ENCODE measurements at places on chromosomes 7 and 10. TPM values are rescaled to one million over a fixed set of nuclear protein-coding genes. Genes with fewer than 3 reads are reported as not detected.

The CPED1 gene
- total RNA-seq = 67.7 TPM

The CHST3 gene
- 1.1 TPM for total RNA-seq

The PCLO gene
- total RNA-seq = 16.5 TPM

The GHRHR gene
- not detected for total RNA-seq

The LRMDA gene
- total RNA-seq = 10.3 TPM

The NPFFR1 gene
- 0.06 TPM for total RNA-seq

The PILRA gene
- total RNA-seq = 4.2 TPM

- no peak for DNase-seq
Measured at GRCh38 chr7:137957887-137958286, 44.0 kb downstream of the CREB3L2 start.

DNA sequence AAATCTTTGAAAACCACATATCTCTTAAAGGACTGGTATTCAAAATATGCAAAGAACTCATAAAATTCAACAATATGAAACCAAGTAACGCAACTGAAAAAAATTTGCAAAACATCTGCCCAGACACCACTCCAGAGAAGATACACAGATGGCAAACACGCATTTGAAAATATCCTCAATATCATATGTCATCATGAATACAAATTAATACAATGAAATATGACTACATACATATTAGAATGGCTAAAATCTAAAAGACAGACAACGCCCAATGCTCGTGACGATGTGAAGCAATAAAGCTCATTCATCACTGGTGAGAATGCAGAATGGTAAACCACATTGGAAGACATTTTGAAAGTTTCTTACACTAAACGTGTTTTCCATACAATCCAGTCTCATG is 770.1 kb upstream of the CELF2 start:
- DNase-seq = no peak

DNA sequence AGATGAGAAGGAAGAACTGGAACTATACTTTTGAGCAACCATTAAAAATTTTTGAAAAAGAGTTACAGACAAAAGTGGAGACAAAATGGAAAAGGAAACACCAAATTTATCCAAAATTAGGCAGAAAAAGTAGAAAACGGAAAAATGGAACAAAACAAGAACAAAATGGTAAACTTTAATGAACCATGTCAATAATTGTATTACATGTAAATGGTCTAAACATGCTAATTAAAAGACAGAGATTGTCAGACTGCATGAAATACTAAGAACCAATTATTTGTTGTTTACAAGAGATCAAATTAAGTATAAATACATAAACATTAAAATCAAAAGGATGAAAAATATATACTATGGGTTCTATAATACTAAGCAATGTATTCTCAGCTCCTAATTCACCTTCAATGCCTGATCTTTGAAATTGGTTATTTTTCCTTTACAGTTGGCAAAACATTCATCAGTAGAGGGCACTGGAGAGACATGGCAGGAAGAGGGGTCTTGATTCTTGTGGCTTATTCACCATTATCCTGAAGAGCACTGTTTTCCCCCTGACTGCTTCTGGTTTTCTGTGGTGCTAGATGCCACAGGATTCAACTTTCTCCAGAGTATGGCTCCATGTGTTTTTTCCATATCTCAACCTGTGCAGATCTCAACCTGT is 124.9 kb downstream of the ELFN1 start:
- no peak for DNase-seq

- DNase-seq = no peak
Measured at GRCh38 chr7:110827287-110827855, 263.6 kb upstream of the LRRN3 start.

DNA sequence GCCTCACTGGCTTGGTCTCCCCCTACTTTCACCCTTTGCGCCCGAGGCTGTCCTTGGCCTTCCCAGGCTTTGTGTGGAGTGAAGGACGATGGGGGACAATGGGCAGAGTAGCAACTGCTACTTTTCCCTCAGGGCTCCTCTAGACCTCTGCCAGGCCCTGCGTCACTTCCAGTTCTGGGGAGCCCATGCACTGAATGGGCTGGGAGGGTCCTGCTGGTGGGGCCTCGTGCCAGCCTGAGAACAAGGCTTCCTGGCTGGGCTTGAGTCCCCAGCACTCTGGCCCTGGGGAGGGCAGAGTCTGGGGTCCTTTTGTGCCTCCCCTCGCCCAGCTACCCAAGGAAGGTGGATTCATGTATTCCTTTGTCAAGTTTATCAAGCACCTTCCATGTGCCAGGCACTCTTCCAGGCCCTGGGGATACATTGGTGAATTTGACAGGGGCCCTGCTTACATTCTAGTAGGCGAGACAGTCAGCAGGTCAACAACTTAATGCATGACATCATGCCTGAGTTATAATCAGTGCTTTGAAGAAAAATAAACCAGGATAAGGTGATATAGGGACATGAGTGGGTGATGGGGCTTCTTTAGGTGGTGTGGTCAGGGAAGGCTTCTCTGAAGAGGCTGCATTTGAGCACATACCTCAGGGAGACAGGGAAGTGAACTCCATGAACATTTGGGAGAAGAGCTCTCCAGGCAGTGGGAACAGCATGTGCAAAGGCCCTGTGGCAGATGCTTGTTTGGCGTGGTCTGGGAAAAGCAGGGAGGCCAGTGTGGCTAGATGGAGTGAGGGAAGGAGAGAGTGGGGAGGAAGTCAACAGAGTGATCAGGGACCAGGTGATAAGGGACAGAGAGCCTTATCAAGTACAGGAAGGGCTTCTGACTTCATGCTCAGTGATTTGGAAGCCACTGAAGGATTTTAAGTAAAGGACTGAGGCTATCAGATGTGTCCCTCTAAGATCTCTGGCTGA is 14.1 kb downstream of the ZMIZ1 start:
- no peak for DNase-seq

DNA sequence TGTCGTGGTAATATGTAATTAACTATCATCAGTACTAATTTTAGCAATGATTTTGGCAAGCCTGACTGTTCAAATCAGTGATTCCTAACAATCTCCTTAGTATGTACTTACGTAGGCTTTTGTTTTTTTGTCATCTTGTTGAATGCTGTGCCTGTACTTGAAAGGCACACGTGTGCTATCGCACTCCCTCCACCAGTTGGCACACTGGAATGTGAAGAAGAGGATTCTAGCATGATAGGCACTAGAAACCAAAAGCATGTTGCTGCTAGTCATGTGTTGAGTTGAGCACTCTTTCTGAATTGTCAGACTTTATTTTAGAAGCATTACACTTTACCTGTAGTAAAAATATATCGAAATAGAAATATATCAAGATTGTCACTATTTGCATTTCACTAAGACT is 59.1 kb downstream of the TASOR2 start:
- no peak for DNase-seq

DNA sequence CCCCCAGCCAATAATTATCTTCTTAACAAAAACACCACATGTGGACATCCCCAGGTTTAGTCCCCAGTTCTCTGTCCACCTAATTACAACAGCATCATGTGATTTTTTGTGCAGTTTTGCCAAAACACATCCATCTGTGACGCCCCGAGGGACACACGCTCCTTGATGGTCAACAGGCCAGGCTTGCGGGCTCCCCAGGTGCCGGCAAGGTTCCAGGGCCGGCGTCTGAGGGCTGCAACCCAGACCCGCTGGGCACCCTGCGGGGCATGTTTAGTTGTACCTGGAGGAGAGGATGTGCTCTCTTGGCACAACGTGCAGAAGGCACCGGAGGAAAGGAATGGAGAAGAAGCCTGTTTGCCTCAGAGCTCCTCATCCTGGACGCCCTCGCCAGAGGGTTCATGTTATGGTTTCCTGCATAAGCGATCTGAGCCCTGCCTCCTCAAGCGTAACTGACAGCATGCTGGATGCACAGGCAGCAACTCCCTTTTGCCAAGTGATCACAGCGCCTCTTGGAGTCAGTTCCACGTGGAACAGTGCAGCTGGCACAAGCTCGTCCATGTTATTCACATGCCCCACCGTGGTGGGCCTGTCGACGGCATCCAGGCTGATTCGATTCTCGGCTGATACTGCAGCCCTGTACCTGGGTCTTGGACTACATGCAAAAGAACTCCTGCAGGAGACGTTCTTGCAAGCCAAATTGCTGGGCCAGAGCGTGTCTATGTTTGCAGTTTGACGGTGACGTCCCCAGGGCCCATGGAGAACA is 41.6 kb downstream of the JAKMIP3 start:
- no peak for DNase-seq

DNA sequence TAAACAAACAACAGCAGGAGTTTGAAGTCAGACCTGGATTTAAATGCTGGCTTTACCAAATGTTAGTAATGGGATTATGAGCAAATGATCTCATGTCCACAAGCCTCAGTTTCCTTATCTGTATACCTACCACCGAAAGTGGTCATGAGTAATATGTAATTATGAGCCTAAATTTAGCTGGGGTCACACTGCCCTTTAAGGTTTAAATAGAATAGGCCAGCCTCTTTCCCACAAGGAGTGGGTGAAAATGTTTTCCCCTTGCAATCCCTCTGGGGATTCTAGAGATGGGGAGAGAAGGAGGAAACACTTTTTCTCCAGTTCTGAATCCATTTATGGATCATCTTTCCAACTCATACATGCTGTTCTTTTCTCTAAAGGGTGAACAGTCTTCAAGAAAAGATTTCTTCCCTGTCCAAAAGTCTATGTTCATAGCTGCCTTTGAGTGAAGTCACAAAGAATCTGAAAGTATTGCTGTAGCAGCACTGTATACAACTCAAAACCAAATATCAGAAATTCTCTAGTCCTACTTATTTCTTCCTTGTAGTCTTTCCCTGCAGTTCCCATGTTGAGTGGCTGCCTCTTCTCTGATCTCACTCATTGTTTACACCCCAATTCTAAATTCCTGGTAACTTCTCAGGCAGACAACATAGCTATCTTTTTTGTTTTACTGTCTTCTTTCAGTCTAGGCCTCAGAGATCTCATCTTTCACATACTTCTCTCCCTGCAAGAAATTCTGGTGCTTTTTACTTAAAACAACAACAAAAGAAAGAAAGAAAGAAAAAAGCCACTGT is 7.4 kb upstream of the TSPAN12 start:
- DNase-seq = no peak

DNA sequence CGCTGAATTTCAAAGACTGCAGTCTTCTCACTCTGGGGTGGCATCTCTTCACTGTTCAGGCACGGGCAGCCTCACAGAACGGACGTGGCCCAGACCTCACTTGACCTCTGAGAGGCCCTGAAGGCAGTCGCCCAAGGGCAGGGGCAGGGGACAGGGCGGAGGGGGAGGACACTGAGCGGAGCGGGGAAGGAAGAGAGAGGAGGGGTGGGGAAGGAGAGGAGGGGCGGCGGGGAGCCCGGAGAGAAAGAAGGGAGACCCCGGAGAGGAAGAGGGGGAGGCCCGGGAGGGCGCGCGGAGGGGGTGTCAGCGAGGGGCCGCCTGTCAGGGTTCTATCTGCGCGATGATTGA is 58.7 kb upstream of the COMTD1 start:
- no peak for DNase-seq

GRCh38 chr7:115827305-115828045 is 203.1 kb downstream of the TFEC start:
- DNase-seq = no peak

DNA sequence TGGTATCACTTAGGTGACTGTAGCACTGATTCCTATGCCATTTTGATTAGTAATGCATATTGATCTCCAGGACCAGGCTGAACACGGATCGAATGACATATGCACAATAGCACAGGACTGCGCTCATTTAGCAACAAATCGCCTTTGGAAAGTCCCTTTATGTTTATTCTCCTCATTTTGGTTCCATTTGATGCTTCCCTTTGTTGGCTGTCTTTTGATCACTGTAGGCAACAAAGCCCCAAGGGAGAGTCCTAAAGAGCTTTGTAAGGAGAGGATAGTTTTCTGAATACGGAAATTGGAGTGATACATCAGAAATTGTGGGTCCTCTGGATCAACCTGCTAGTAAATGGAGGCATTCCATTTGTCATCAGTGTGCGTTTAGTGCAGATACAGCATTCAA is 1111.4 kb downstream of the SORCS1 start:
- no peak for DNase-seq

DNA sequence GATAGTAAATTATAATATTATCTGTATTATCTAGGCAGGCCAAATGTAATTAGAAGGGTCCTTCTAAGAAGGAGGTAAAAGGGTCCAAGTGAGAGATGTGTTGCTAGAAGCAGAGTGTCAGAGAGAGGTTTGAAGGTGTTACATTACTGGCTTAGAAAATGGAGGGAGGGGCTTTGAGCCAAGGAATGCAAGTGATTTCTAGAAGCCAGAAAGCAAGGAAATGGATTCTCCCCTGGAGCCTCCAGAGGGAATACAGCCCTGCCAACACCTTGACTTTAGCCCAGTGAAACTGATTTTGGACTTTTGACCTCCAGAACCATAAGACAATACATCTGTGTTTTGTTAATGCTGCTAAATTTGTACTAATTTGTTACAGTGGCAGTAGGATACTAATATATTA is 97.9 kb upstream of the IL6 start:
- no peak for DNase-seq

DNA sequence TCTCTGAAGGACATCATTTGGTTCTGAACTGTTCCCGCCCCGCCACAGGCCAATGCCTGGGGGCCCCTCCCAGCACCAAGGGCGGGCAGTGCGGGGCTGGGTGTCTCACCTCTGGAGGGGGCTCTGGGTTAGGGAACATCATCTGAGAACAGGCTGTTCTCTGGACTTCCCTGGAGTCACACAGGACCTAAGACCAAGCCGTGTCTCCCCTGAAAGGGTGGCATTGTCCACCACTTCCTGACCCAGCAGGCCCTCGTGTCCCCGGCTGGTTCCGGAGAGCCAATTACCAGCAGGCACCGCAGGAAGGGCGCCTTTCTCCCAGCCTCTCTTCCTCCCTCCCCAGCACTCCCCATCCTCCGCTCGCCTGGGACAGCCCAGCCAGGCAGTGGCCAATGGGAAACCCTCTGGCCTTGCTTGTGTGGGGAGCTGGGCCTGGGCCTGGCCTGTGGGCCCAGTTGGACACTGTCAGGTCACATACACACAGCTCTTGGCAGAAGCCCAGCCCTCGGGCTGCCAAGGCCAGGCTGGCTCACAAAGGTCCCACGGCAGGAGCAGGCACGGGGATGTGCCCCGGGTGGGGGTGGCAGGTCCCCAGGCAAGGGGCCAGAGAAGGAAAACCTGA is 119.5 kb downstream of the SPDYE5 start:
- DNase-seq = peak; percentile 29

GRCh38 chr7:68269405-68269804 is 1272.8 kb downstream of the TYW1 start:
- no peak for DNase-seq

GRCh38 chr10:61904733-61905725 is 3.5 kb downstream of the ARID5B start:
- DNase-seq = no peak

DNA sequence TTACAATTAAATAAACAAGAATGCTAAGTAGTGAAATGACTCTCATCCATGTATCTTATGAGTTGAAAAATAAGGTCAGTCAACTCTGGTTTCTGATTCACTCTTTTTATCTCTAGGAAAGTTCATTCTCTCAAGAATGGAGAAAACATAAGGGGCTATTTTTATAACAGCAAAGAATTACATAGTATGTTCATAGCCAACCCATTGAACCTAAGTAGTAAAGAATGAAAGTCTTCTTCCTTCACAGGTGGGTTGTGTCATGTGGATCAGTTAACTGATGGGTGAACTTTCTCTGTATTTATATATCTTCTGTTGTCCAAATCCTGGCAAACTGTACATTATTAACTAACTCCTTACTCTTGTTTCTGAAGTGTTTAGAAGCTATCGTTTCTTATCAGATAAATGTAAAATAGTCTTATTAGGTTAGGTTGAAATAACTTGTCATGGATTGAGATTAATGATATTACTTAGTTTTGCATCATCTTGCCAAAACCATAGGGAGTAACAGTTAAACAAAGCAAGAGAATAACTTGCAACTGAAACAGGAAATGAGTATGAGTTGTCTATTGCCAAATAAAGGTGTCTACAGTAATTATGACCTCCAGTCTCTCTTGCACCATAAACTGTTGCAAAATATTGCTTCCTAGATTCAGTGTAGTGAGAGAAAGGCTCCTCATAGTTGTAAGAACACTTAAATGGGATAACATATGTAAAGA is 86.8 kb downstream of the ANKRD7 start:
- no peak for DNase-seq
